Stimulated activated CD8-positive, alpha-beta memory T cell treated with anti-CD3 and anti-CD28 coated beads, Interleukin-12 subunit alpha, Interleukin-12 subunit beta, amount 100 ng/mL, for 4 hours (primary cell): ENCODE measurements at places on chromosomes 4 and X.

DNA sequence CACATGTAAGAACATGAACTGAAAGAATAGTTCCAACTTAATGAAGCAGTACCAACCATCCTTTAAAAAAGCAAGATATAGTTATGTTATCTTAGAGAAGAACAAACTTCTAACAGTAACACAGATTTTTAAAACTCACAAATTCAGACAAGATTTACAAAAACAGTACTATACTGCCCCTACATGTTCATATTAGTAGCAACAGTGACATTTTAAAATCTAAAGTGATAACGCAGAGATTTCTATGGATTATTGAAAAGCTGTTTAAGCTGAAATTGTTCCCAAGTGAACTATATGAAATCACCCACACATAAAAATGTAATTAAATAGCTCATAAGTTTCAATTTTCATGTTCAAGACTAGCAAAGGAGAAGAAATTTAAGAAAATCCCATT is 166.0 kb downstream of the FBXW7 start:
- DNase-seq = no peak

DNA sequence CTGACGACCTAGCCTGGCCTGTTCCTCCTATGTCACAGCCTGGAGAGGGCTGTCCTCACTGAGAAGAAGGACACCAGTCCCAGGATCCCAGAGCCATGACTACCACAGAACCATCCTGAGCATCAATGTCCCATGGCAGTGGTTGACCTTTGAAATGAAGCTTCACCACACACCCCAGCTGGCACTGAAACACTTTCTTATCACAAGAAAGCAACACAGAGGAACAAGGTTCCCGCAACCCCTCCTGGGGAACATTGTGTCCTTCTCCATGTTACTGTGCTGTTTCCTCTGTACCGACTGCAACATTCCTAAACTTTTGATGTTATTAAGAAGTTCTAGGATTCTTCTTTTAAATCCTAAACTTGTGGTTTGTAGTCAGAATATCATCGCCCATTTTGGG is 21.2 kb upstream of the FAM156A start:
- no peak for DNase-seq

DNA sequence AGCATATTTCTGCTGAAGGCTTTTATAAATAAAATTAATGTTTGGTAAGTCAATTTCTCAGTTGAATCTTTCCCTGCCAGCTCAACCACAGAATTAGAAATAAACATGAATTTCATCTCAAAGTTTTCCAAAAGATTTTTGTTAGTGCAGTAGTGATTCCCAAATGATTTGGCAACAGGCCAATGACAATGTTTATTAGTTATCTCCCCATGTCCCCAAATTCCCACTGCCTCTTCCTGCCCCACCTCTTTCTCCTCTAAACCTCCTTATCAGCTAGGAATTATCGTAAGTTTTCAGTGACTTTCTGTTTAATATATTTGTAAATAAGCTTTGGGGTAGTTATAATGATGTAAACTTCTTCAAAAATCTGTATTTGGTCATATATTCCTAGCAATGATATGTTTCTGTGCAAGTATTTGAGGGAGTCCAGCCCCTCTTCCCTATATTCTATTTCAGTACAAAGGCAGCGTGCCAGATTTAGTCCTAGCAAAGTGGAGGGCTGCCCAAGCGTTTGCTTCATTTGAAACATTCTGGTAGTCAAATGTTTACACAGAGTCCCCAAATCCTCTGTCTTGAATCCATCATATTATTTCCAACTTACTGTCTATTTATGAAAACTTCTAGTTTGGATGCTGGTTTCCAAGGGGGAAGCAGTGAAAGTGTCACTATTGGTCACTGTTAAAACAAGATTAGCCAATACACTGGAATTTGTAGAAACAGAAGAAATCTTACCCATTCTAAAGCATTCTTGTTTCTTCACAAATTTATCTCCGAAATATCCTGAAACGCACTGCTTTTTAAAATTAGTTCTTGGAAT is 33.7 kb upstream of the ANKRD50 start:
- DNase-seq = no peak

- DNase-seq = no peak
Measured at GRCh38 chrX:5474282-5474681, 754.4 kb downstream of the NLGN4X start.

DNA sequence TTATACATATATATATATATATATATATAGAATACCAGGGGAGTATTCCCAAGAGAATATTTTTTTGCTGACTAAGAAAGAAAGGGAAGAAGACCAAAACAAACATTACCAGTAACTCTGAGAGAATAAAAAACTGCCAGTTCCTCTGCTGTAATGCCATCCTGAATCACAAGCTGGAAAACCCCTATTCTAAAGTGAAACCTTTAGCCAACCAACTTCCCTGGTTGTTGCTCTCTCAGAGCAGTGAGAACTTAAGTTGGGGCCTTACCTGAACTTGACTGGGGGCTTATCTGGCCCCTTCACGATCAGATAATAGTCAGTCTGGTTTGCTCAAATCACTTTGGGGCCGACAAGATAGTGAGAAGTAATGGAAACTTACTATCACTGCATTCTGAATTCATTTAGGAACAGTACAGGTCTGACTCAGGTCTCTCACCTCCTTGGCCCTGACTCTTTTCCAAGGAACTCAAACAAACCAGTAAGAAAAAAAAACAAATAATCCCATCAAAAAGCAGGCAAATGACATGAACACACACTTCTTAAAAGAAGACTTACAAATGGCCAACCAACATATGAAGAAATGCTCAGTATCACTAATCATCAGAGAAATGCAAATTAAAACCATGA is 62.5 kb downstream of the CD40LG start:
- no peak for DNase-seq

DNA sequence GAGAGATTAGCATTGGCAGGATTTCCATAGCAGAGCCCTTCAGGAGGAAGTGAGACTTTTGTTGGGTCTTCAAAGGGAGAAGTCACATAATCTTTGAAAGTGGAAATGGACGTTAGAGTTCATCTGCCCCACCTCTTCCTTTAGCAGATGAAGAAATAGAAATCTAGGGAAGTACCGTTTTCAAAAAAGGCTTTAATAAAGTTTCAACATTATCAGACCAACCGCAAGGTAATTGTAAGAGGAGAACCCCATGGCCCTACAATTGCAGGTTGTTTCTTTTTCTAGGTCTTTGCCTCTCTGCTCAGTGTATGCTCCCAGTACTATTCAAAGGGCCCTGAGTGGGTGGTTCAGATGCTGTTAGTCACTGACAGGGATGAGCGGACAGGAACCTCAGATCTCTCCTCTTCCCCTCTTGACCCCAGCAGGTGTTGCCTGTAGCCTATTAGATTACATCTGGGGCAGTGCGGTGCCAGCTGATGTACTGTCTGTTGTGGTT is 48.6 kb upstream of the AP1S2 start:
- no peak for DNase-seq

GRCh38 chrX:107154787-107155620 is 36.4 kb upstream of the RBM41 start:
- no peak for DNase-seq

DNA sequence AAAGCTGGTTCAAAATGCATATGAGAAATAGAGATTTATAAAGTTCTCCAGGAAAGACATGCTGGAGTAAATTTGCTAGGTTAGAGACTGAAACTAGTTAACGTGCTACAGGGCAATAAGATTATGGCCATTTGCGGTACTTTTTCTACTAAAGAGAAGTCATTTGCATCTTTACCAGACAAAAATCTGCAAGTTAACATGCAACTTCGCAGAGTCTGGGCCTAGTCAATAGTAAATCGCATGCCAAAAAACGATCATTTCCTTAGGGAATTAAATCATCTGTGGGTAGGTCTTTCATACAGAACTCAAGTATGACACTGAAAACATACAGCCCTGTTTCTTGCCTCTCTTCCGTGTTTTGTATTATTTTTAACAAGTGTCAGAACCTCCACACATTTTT is 32.8 kb upstream of the REST start:
- no peak for DNase-seq

- no peak for DNase-seq
Measured at GRCh38 chr4:3073158-3074077, 920 bp downstream of the HTT-AS start.

DNA sequence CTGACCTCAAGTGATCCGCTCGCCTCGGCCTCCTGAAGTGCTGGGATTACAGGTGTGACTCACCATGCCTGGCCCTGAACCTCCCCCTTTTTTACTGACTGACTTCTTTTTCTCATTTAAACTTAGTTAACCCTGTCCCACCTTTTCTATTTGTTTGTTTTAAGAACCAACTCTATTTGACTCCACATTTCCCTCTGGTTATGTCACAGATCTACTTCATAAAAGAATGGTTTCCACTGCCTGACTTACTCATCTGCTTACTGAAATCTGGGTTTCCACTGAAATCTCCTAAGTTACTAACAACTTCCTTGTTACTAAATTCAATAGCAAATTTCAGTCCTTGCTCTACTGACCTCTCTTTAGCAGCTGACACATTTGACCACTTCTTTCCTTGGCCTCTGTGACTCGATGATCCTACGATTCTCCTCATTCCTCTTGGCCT is 28.0 kb upstream of the NSUN7 start:
- no peak for DNase-seq

GRCh38 chr4:83113429-83113786 is 1.1 kb downstream of the PLAC8 start:
- DNase-seq = no peak

- DNase-seq = no peak
Measured at GRCh38 chrX:15240414-15240813, 29.5 kb downstream of the ASB9 start.

DNA sequence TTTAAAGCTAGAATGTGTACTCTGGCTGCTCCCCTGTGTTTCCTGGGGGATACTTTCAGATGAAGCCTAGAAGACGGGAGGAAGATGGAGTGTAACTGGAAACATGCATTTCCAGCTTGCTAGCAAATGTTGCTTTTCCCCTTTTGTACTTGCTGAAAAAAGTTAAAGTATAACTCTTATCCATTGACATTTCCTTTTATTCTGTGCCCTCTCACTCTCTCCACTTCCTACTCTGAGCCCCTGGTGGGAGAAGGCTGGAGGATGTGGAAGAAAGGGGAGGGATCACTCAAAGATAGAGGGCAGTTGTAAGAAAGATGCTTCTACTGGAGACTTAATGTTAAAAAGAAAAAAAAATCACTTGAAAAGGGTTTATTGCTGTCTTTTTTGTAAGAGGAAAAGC is 396.5 kb downstream of the DTHD1 start:
- no peak for DNase-seq

GRCh38 chr4:145189981-145190380 is 9.6 kb upstream of the OTUD4 start:
- no peak for DNase-seq

DNA sequence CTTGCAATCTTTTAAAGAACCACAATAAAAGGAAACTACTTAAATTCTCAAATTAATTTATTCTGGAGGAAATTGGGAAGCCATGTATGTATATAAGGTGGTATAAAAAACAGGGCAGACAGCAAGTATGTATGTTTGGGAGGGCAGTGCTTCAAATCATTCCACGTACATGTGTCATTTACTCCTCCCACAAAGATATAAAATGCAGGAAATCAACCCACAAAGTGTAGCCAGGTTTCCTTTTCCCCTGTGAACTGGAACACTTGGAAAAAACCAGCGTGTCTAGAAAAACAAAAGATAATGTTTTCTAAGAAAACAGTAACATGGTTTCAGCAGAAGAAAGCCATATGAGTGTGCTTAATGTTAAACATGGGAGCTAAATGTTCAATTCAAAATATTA is 156.7 kb upstream of the FAM47A start:
- DNase-seq = no peak

- DNase-seq = no peak
Measured at GRCh38 chr4:163448540-163449203, 24.9 kb downstream of the TKTL2 start.

- no peak for DNase-seq
Measured at GRCh38 chrX:104430742-104431119, 135.3 kb upstream of the IL1RAPL2 start.

DNA sequence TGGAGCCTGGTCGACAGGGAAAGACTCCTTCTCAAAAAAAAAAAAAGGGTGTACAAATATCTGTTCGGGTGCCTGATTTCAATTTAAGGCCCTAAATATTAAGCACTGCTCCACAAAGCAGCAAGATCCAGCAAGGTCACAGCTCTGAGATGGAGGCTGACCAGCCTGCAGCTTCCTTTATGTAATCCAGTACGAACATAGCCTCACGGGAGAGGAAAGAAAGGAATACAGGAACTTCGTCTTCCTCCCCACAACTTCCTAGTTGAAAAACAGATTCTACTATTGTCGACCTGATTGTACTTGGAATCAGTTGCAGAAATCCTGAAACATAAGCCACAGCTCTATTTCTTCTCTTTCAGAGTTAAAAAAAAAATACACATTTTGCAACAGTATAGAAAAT is 53.5 kb upstream of the TBC1D9 start:
- no peak for DNase-seq

DNA sequence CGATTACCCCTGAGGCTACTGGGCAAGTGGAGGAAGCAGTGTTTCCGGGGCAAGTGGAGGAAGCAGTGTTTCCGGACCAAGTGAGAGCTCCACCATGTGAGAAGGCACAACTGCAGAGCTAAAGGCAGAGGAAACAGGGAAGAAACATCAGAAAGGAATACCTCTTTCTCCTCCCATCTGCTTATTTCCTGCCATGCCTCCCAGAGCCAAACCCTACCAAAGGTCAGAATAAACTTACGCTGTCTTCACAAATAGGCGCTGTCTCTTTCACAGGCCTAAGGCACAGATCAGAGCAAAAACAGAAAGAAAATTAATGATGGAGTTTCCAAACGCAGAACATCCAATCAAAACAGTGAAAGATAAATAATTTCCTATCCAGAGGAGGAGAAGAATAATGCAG is 153.0 kb downstream of the ATOH1 start:
- DNase-seq = no peak

- DNase-seq = no peak
Measured at GRCh38 chr4:37338972-37339371, 94.4 kb downstream of the NWD2 start.

DNA sequence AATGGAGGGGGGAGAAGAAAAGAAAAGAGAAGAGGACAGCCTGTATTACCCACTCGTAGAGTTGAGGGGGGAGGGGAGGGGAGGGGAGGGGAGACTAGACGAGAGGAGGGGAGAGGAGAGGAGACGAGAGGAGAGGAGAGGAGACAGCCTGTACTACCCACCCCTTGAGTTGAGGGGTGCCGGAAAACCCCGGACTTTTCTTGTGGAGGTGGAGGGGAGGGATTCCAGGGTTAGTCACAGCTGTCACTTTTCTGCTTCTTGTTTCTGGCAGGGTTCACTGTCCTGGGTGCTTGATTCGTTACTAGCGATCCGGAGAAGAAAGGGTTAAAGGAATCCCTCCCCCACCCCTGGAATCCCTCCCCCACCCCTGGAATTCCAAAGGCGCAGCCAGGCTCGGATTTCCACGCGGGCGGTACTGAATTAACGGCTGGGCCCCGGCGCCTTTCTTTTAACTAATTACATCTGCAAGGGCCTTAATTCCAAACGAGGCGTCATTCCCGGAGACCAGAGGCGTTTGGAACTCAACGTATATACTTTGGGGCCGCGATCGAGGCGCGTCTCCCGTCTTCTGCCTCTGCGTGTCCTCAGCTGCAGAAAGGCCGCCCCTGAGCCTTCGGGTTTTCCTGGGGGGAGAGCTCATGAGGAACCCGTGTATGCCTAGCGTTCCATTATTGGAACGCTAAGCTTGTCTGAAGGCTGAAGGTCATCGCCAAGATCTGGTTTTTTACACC is 20.1 kb upstream of the CSF2RA start:
- no peak for DNase-seq
